ENCODE measurements at places on chromosomes 2 and 18. TPM values are rescaled to one million over a fixed set of nuclear protein-coding genes. Genes with fewer than 3 reads are reported as not detected.

GRCh38 chr2:105577762-105578161 lies 166.9 kb upstream of the NCK2 start:
- DNase-seq = no peak
- no peaks in the 10 kb centered on the region for H3K27me3 ChIP-seq
- no peak overlapping the region for H3K4me3 ChIP-seq

Gene GULP1
- not detected for total RNA-seq

Gene KCNG2
- total RNA-seq = not detected

- no peak overlapping the region for H3K27ac ChIP-seq
- no peak overlapping the region for H3K4me3 ChIP-seq
- DNase-seq = no peak
- peaks cover 4% of the 10 kb centered on the region for H3K4me1 ChIP-seq
- peaks cover 2% of the 10 kb centered on the region for H3K27me3 ChIP-seq
These were observed 229.2 kb upstream of the SMIM21 start for GRCh38 chr18:75656563-75657247.

GRCh38 chr2:30282721-30283120 lies 51.4 kb downstream of the LBH start:
- H3K27ac ChIP-seq = no peak overlapping the region
- H3K4me1 ChIP-seq = peaks cover 22% of the 10 kb centered on the region
- DNase-seq = no peak
- no peaks in the 10 kb centered on the region for H3K36me3 ChIP-seq
- H3K27me3 ChIP-seq = no peaks in the 10 kb centered on the region
- no peak overlapping the region for H3K4me3 ChIP-seq

DNA sequence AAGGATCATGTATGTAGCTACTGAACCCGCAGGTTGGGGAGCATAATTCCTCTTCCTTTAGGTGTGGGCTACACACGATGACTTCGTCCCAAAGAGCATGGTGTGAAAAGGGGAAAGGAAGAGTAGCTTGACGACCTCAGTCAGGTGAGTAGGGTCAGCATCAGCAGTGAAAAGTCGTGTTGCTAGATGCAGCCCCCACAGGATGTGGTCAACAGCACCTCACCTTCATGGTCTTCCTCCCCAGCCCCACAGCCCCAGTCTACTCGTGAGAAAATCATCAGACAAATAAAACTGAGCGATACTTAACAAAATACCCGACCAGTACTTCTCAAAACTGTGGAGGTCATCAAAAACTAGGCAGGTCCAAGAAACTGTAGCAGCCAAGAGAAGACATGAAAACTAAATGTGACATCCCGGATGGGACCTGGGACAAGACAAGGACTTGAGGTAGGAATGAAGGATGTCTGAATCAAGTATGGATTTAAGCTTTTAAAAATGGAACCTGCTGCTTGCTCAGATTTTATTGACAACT lies 77.5 kb upstream of the NFATC1 start:
- H3K4me1 ChIP-seq = peaks cover 5% of the 10 kb centered on the region
- no peaks in the 10 kb centered on the region for H3K27me3 ChIP-seq
- H3K36me3 ChIP-seq = peaks cover 2% of the 10 kb centered on the region
- no peak overlapping the region for H3K4me3 ChIP-seq

GRCh38 chr2:231397928-231398294 lies 2.4 kb downstream of the B3GNT7 start:
- DNase-seq = no peak
- H3K27ac ChIP-seq = no peak overlapping the region
- no peaks in the 10 kb centered on the region for H3K36me3 ChIP-seq

DNA sequence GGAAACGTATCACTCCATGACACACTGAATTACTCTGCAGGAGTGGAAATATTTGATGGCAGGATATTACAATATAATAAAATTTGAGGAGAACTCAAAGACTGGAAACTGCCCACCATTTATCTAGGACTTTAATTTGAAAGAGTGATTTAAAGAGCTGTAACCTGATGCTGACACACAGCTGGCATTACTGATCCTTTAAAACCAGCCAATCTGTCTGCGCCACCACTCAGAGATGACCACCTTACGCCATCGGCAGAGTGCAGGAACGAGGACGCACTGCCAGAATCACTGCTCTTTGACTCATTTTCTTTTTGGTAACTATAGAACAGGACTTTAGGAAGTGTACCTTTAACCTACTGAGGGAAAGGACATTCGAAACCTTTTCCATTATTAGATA lies 114.1 kb downstream of the EPB41L3 start:
- no peaks in the 10 kb centered on the region for H3K4me1 ChIP-seq
- DNase-seq = no peak
- H3K36me3 ChIP-seq = no peaks in the 10 kb centered on the region
- no peak overlapping the region for H3K27ac ChIP-seq

DNA sequence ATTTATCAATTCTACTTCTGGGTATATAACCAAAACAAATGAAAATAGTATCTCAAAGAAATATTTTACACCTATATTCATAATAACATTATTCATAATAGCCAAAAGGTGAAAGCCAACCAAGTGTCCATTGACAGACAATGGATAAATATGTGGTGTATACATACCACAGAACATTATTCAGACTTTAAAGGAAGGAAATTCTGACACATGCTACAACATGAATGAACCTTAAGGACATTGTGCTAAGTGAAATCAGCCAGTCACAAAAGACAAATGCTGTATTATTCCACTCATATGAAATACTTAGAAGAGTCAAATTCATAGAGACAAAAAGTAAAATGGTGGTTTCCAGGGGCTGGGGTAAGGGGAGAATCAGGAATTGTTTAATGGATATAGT lies 370.5 kb upstream of the CHAC2 start:
- H3K36me3 ChIP-seq = no peaks in the 10 kb centered on the region
- H3K4me1 ChIP-seq = no peaks in the 10 kb centered on the region
- H3K4me3 ChIP-seq = no peak overlapping the region

Measured in activated CD4-positive, alpha-beta T cell treated with anti-CD3 and anti-CD28 coated beads, Interleukin-2, amount 10 ng/mL, durations not matched to agents 24 days and 14 days (primary cell).